Right atrium auricular region (tissue), 2 donors: ENCODE measurements at places on chromosomes 16 and 17. TPM values are rescaled to one million over a fixed set of nuclear protein-coding genes. Genes with fewer than 3 reads are reported as not detected.

KRT37 gene
- total RNA-seq = not detected

DNA sequence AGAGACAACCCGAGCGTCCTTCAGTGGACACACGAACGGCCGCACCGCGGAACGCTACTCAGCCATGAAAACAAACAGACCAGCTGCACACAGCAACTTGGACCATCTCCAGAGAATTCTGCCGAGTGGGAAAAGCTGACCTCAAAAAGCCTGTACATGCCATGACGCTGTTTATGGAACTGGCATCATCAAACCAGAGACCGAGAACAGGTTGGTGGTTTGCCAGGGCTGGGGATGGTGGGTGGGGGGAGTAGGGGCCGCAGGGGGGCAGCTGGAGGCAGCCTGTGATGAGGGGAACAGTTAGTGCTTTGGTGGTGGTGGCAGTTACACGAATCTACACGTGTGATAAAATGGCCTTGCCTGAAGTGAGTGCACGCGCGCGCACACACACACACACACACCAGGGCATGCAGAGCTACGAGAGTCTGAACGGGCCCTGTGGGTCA is 169.8 kb downstream of the LAT start:
- H3K27me3 ChIP-seq = no peaks in the 10 kb centered on the region
- H3K36me3 ChIP-seq = no peaks in the 10 kb centered on the region
- no peak overlapping the region for H3K4me3 ChIP-seq

DNA sequence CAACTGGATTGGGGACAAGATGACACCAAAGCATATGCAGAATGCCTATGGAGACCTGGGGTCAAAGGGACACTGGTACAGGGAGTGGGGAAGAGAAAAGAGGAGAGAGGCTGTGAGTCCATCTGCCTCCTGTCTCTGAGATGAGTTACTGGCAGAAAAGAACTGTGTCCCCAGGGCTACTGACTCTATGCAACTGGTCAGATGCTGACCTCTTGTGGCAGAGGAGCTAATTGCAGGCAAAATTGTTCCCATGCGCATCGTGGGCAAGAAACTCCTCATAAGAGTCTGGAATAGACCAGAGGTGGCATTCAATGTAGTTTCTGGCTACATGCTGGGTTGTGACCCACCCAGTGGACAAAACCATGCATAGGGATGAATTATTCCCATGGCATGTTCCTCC is 26.1 kb upstream of the MLKL start:
- no peak overlapping the region for H3K4me3 ChIP-seq
- no peak overlapping the region for H3K27ac ChIP-seq
- H3K27me3 ChIP-seq = no peaks in the 10 kb centered on the region
- H3K36me3 ChIP-seq = no peaks in the 10 kb centered on the region
- DNase-seq = no peak

TUBD1 gene
- 8.0 TPM for total RNA-seq

OMG gene
- total RNA-seq = 0.74 TPM
